ENCODE measurements at places on chromosomes 1 and 21.

DNA sequence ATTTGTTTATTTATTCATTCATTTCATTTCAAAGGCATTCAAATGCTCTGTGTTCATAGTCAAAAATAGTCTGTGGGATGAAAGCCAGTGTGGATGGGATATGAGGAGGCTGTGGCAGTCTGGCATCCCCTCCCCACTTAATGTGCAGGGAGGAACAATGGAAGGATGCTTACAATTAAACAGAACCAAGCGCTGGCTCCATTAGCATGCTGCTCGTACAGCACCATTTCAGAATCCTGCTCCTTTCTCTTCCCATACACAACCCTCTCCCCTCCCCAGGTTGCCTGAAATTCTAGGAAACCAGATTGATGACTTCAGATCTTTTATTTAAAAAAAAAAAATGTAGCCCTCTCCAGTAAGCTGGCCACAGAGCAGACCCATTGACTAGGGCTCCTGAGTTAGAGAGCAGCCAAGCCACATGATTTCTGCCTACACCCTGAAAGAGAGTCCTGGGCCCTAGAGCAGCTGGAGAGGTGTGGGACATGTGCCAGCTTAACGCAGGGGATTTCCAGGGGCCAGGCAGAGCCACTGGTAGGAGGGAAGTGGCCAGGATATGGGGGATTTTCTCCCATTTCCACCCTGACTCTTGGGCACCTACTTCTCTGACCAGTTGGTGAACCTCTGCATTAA, 205.2 kb downstream of the ASTN1 start:
- no peak for DNase-seq

DNA sequence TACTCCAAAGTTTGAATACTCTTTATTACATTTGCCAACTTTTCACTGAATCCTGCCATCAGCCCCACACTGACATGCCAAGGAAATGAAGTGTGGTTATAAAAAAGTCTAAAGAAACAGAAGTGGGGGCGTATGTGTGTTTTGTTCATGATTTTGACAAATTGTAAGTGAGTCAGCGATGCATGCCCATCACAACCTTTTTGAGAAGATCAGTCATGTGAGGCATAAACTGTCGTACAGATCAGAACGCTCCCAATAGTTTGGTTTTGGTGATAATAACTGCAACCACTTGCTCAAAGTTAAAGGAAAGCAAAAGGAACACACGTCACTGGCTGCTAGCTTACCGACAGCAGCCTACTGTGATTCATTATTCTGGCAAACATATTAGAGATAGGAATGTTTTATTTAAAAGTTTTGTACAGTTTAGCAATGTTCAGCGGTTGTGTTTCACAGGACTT, 95.6 kb downstream of the RGS2 start:
- DNase-seq = peak; percentile 60

DNA sequence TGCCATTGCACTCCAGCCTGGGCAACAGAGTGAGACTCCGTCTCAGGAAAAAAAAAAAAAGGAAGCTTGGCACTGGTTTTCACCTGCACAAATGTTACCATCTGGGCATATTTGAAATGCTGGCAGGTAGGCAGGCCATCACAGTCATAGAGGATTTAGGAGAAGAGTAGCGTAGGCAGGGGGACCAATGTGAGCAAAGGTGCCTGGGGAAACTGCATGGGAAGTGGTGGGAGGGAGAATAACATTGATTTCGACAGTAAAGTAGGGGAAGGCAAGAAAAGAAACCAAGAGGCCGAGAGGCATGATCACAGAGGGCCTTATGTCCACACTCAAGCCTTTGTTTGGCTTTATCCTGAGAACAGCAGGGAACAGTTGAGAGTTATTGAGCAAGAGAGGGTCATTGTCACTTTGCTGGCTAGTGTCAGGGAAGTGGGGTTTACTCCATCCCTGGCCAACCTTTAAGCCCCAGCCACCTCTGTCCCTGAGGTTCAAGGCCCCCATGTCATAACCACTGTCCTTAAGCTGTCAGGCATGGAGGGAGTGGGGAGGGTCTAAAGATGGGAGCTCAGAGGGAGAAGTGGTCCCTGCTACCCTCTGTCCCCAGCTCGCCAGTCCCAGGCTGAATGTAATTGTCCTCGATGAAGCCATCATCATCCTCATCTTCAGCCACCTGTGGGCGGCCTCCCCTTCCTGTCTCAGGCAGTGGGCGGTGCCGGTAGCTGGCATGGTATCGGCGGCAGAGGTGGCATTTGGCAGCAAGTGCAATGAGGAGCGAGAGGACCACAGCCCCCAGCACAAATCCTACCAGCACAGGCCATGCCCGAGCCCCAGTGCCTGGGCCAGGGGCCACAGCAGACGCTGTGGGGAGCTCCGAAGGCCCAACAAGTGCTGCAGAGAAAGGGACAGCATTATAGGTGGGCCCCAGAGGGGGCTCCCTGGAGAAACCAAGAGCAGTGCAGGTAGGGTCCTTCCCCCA, 2.9 kb downstream of the C1orf210 start:
- DNase-seq = no peak

GRCh38 chr1:47951545-47952235, 45.5 kb downstream of the TRABD2B start:
- no peak for DNase-seq

DNA sequence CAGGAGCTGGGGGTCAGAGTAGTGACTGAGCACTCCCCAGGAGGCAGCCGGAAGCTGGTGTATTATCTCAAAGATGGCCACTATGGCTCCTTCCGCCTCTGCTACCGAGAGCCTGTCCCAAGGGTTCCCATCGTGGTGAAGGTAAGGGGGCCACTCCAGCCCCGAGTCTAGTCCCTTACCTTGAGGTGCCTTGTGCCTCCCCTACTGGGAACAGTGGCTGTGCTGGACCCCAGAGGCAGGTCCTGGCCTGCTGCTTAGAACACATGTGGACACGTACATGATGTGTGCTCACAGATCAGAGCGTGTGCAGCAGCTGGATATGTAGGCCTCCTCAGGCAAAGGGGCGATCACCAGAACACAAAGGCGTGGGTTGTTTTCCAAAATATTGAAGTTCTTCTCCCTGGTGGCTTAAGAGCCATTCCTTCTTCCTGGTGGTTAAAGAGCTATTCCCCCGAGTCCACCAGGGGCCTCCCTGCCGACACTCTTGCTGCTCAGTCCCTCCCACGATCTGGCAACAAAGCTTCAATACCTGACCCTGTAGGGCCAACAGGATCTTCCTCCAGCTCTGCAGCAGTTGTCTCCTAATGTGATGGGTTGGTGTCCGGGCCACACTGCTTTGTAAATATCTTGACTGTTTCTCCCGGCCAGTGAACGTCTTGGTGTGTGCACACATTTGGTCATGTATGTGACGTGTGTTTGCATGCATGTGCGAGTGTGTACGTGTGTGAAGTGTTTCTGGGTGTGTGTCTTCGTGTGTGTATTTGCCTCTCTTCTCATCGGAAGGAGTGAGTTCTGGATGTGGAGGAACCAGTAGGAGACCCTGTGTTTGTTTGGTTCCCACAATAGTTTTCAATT, 68.4 kb upstream of the TINAGL1 start:
- no peak for DNase-seq

DNA sequence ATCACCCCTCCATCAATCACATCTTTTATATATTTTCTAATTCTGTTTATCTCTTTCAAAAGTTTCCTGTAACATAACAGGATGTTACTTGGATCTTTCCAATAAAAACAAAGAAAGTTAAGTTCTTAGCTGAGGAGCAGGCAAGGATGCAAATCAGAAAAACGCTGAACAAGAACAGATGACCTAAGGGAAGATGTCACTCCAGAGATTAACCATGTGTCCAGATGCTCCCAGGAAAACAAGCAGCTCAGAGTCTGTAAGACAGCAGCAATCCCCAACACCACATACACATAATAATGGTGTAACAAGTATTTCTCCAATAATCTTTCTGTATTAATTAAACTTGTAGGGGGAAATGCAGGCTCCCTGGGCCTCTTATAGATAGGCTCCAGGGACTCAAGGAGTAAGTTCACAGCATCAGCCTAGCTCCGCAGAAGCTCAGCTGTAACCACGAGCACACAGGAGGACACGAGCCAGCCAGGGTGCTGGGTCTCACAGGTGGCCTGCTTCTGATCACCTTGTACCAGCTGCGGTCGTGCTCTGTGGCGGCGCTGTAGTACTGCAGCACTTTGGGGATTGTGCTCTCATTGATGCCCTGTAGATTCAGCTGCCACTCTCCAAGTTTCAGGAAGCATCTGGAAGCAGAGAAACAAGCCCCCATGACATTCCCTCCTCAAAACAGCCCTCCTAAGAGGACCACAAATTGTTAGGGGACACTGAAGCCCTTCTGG, 33.1 kb upstream of the EXOSC10 start:
- no peak for DNase-seq

DNA sequence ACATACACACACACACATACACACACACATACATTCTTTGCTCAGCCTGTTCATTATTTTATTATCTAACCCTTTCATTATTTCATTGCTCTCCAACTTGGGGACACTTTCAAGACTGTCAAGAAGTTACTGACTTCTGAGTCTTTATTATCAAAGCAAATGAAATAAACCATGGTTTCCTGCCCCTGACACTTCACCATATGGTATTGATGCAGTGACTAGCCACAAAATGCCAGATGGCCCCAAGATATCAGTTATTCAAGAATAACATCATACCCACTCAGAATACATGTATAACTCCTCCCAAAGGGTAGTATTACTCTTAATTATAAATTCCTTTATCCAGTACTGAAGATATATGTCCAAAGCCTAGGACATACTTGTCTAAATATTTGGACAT, 197.3 kb downstream of the MRPL39 start:
- no peak for DNase-seq

All from fibroblast of skin of left quadriceps (primary cell).